ENCODE measurements at places on chromosomes 12 and 14.

- DNase-seq, result no peak
Measured at GRCh38 chr12:113277511-113277910, 56.2 kb downstream of the TPCN1 start.

- DNase-seq, result no peak
Measured at GRCh38 chr14:28057359-28058296, 709.0 kb upstream of the FOXG1 start.

DNA sequence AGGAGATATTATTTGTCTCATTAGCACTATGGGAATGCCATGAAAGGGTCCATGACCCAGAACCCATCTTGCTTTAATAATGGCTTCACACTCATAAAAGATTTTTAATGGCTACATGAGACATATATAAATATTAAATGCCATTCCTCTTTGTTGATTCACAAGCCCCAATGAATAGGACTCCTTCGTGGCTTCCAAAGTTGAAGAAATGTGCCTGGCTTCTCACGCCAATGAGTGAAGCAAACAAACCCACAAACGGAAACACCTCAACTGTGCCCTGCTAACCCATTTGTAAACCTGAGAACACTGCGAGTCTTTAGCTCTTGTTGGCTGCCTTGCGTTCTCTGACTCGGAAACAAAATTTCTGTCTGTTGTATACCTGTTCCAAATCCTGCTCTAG lies 381.7 kb upstream of the DDHD1 start:
- no peak for DNase-seq

DNA sequence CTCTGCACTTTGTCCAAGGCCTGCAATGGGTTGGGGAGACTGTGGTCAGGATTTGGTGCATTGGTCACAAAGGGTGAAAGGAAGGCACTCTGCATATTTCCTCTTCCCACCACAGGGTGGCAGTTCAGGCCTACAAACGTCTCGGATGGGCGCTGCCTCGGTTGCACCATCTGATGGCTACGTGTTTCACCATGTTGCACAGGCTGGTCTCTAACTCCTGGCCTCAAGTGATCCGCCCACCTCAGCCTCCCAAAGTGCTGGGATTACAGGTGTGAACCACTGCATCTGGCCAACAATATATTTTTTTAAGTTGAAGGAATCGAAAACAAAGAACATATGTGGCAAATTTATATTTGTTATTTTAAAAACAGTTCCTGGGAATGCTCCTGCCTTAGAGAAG lies 35.1 kb downstream of the TMBIM6 start:
- DNase-seq, result peak; percentile 86

DNA sequence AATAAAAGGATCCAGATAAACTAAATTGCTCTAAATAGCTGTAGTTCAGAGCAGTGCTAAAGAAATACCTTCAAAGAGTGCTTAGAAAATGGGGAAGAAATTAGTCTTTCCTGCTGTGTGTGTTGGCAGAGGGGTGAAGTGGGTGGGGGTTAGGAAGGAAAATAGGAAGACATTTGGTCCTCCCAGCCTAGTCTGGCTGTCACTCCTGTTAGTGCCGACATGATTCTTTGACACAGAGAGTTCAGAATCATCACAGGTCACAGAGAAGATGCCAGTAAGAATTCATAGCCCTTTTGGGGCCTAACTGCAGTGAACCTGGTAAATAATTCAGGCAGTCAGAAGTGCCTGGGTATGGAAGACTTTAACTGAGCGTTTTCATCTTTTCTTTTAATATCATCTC lies 74.8 kb downstream of the FLRT2 start:
- no peak for DNase-seq

DNA sequence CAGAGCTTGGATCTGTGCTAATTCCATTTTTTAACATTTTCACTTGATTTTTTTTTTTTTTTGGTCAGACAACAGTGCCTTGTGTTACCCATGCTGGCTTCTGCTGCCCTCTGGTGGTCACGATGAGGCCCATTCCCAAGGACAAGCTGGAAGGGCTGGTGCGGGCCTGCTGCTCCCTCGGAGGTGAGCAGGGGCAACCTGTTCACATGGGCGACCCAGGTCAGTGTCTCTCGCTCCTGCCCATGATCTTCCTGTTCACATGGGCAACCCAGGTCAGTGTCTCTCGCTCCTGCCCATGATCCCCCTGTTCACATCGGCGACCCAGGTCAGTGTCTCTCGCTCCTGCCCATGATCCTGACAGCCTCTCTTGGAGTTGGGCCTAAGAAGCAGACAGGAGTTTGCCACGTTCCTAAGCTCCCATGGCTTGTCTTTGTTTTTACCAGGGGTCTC lies 59.4 kb downstream of the DGLUCY start:
- DNase-seq, result peak; percentile 85

- no peak for DNase-seq
Measured at GRCh38 chr12:3418609-3419390, 72.2 kb upstream of the PRMT8 start.

DNA sequence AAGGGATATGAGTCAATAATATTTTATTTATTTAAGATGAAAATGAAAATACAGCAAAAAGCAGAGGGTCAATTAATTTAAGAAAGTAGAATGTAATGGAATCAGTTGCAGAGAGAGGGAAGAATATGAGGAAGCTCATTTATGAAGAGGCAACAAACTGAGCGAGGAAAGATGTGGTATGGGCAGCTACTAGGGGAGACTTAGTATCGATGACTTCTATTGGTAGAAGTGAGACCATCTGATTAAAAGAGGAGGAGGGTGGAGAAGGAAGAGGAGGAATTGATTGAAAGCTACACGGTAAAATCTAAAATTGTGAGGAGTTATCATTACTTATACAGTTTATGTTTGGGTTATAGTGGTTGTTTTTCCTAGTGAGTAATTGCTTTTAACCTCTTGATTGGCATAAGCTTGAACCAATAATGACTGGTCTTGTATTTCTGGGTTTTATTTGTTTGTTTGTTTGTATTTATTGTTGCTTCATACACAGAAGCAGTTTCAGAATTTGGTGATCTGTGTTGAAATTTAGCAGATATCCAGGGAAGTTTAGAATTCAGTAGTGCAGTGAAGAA lies 121.0 kb downstream of the LRRIQ1 start:
- DNase-seq, result no peak

DNA sequence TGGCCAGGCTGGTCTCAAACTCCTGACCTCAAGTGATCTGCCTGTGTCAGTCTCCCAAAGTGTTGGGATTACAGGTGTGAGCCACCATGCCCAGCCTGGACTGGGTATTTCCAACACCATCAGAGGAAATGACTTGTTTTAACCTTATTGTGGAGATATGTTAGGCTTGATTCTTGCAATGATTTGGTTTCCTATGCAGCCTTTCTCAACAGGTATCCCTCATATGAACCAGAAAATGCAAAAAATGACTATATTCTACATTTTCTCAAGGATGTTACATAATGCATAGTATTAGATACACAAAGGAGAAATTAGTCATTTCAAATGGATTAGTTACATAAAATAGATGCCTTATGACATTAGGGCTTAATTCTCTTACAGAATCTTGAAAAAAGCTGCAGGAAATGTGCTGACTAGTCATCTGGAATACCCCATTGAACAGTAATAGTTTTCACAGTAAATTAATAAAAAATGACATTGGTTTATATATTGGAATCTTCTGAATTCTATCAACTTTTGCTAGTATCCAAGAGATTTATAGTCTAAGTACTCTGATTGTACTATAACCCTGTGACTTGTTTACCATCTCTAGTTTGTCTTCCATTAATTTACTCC lies 132.6 kb downstream of the INSM2 start:
- DNase-seq, result no peak

DNA sequence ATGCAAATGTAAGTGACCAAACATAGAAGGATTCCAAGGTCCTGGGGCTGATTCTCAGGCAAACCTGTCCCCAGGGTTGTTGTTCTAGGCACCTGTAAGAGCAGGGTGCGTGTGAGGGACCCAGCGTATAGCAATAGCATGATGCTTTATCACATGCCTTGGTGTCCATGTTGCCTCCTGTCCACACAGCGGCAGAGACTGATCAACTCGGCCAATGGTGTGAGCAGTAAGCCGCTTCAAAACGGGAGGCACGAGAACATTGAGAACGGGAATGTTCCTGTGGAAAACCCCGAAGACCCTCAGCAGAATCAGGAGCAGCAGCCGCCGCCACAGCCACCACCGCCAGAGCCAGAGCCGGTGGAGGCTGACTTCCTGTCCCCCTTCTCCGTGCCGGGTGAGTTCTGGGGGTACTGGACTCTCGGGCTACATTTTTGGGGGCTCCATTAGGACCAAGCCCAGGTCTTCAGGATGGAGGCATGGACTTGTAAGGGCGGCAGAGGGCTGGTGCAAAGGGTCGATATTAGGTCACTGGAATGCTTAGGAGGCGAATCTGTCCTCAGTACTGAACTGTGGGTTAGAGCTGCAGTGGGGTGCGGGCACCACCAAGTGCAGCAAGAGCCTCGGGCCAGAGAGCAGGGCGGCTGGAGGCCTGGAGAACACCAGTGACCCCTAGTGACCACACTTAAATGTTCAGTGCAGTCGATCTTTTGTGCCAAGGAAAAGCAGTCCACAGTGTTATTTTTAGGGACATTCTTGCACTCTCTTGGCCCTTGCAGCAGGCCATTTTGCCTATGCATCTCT lies 57.2 kb upstream of the RIN3 start:
- peak; percentile 83 for DNase-seq

DNA sequence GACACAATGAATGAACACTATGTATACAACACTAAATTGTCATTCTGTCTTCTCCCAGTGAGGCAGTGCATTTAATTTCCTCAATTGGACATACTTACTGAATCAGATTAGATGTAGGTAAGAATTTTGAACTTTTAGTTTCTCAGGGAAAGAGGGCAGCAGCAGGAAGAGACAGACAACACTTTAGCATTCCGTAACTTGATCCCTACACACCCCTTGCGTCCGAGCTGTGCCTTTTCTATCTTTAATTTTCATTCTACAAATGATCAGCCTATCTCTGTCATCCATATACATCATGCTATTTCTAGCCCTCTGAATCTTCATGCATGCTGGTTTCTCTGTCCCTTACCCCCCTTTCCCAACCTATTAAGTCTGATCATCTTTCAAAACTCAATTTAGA lies 358.0 kb upstream of the RPL10L start:
- DNase-seq, result no peak

DNA sequence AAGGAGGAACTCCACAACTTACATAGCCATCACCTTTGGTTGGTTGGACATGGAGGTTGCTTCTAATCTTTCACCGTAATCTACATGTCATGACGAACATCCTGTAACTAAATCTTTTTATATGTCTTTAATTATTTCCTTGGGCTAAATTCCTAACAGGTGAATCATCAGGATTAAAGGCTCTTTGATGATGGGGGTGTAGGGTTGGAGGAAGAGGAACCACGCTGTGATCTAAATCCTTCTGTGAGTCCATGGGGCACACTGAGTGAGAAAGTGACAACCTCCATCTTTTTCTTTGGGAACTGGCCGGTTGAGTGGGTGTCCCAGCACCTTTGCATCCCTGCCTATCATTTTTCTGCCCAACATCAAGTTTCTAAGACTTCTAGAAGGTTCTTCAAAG lies 31.1 kb upstream of the MAP1LC3B2 start:
- no peak for DNase-seq

DNA sequence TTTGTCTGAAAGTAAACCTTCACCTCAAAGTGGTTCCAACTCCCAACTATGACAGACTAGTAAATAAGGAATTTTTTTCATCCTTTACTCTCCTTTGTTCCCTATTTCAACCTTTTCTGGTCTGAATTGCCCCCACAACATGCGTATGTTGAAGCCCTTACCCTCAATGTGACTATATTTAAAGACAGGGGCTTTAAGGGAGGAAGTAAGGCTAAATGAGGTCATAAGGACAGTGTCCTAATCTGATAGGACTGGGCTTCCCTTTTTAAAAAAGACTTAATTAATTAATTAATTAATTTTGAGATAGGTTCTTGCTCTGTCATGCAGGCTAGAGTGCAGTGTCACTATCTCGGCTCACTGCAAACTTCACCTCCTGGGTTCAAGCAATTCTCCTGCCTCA lies 86.3 kb downstream of the VCPKMT start:
- no peak for DNase-seq

DNA sequence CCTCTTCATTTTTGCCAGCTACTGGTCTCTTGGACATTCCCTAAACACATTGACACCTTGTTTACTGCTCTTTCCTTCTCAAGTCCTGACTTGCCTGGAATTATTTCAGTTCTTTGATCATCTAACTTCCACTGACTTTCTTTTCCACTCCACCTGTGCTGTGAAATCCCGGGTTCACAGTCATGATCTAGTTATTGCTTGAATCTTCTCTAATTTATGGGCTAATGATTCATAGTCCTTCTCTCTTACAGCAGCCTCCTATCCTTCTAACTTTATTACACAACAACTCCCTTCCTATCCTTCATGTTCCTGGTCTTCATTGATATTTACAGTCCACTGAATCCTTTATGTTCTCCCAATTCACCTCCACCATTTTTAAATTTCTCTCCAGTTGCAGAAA lies 260.1 kb downstream of the C12orf75 start:
- no peak for DNase-seq

DNA sequence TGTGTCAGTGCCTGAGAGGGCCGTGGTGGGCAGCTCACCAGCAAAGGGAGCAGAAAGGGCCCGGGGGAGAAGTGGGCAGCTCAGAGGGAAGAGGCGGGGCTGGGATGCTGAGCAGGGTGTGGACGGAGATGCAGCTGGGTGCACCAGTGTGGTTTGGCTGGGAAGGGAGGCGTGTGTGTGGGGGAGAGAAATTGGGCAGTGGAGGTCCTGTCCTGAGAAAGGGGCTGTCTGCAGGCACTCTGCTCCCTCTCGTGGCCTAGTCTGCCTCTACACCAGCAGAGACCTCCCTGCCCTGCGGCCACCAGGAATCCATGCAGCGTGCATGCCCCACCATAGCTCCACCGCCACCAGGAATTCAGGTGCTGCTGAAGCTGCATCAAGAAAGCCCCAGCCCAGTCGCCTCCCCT lies 6.4 kb downstream of the TMEM121 start:
- peak; percentile 45 for DNase-seq

GRCh38 chr12:4580281-4580688 lies 18.3 kb downstream of the DYRK4 start:
- peak; percentile 87 for DNase-seq

DNA sequence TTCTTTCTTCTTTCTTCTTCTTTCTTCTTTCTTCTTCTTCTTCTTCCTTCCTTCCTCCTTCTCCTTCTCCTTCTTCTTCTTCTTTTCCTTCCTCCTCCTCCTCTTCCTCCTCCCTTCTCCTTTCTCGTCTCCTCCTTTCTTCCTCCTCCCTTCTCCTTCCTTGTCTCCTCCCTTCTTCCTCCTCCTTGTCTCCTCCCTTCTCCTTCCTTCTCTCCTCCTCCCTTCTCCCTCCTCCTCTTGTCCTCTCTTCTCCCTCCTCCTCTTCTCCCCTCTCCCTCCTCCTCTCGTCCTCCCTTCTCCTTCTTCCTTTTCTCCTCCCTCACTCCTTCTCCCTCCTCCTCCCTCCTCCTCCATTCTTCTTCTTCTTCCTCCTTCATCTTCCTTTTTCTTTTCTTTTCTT lies 44.5 kb downstream of the NUBPL start:
- DNase-seq, result no peak

DNA sequence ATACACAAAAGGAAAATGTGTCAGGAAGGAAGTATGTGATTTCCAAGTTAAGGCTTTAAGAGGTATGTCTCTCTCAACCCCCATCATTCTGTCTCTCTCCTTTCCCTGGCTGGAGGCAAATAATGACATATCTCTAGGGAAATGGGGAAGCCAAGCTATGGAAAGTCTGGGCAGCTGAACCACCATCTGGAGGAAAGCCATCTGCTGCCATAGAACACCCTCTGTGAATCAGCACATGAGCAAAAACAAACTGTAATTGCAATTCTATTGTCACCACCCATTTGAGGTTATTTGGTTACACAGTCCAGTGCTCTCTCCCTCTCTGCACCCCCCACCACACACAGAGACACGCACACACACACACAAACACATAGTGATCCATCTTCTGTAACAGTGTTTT lies 766.2 kb downstream of the FLRT2 start:
- no peak for DNase-seq
